ENCODE measurements at places on chromosomes 2 and 18.

- DNase-seq = no peak
Measured at GRCh38 chr2:71006323-71006722, 11.7 kb upstream of the TEX261 start.

- no peak for DNase-seq
Measured at GRCh38 chr2:42560899-42561298, 7.5 kb upstream of the MTA3 start.

- no peak for DNase-seq
Measured at GRCh38 chr2:86366651-86367498, 29.4 kb upstream of the REEP1 start.

GRCh38 chr2:168245074-168245825, 2.1 kb downstream of the STK39 start:
- DNase-seq = no peak

- DNase-seq = no peak
Measured at GRCh38 chr2:118272391-118272790, 184.1 kb downstream of the INSIG2 start.

- no peak for DNase-seq
Measured at GRCh38 chr2:17441055-17441771, 77.0 kb downstream of the RAD51AP2 start.

- DNase-seq = no peak
Measured at GRCh38 chr2:16336491-16336890, 329.1 kb downstream of the CYRIA start.

DNA sequence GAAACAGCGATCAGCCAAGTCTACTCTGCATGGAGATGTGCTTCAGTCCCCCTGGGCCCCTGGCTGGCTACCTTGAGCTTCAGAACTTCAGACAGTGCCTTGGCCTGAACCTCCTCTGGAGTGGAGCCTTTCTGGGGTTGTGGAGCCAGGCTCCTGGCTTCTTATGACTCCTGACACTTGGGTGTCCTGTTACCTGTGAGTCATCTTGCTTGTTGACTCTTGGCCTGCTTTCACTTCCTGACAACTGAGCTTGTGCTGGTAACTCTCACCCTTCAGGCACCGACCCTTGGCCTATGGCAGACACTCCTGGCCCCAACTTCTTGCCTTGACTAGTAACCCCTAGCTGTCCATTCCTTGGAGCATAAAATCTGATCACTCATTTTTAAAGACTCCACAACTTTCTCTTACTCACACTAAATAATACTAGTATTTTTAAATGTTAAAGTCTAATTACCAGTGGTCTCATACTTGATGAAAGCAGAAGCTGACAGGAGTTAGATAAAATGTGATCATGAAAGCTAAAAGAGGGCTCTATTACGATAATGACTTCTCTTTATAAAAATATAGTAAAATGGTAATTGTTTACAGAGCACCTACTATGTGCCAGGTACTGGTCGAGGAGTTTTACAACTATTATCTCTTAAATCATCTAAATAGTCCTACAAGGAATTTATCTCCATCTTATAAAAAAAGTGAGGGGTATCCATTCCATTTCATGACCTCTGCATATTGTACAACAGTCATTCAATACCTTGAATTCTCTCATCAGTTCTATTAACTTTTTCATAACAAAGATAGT, 46.3 kb upstream of the VIT start:
- peak; percentile 64 for DNase-seq

- no peak for DNase-seq
Measured at GRCh38 chr2:131425231-131425941, 50.5 kb upstream of the TUBA3D start.

GRCh38 chr2:64866797-64867196, 122.4 kb upstream of the SLC1A4 start:
- no peak for DNase-seq

GRCh38 chr2:151614159-151614558, 120.1 kb downstream of the NEB start:
- DNase-seq = no peak

- DNase-seq = peak; percentile 8
Measured at GRCh38 chr2:130728007-130728454, 839 bp upstream of the GPR148 start.

DNA sequence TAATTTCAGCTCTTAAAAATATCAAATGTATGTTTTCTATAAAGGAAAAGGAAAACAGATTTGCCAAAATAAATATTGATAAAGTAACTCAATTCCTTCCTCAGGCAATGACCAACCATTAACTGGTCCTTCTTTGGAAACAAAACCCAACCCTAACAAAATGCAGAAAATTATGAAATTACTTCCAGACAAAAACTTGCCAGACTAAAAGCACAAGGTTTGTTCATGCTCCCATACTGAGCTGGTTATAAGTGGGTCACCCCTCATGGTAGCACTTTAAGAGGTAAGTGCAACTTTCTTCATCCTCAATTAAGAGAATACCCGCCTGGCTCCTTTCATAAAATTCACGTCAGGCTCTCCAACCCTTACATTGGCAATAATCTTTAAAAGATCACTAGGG, 31.1 kb upstream of the TTC32 start:
- DNase-seq = no peak

- no peak for DNase-seq
Measured at GRCh38 chr18:62637403-62637802, 77.9 kb upstream of the PHLPP1 start.

GRCh38 chr18:49723648-49724180, 89.6 kb downstream of the ACAA2 start:
- DNase-seq = no peak

GRCh38 chr2:128775914-128776285, 457.2 kb upstream of the HS6ST1 start:
- no peak for DNase-seq

- peak; percentile 90 for DNase-seq
Measured at GRCh38 chr2:172253190-172254052, 150.7 kb upstream of the DLX2 start.

- no peak for DNase-seq
Measured at GRCh38 chr2:201436141-201436540, 15.1 kb downstream of the TRAK2 start.

DNA sequence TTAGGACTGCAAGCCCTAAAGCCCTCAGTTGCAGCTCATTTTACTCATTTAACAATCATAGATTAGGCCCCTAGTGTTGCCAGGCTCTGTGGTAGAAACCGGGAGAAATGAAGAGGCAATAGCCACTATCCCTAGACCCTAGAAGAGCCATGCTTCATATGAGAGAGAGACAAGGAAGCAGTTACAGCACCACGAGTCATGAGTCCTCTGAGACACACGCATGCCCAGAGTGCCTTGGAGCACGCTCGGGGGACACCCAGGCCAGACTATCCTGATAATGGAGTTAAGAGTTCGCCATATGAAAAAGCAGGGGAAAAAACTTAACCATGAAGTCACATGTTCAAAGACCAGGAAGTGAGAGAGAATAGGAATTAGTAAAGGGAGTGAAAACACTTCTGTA, 321.5 kb upstream of the PKDCC start:
- no peak for DNase-seq
